ENCODE measurements at places on chromosomes 11 and 22.
A peak's percentile ranks its signal among the peaks of the same experiment; 100 is the strongest.

- no peak for DNase-seq
Observed at GRCh38 chr22:33519071-33519973, 401.0 kb downstream of the LARGE1 start.

GRCh38 chr22:36156515-36157419, 3.8 kb downstream of the APOL3 start:
- peak; percentile 89 for DNase-seq

DNA sequence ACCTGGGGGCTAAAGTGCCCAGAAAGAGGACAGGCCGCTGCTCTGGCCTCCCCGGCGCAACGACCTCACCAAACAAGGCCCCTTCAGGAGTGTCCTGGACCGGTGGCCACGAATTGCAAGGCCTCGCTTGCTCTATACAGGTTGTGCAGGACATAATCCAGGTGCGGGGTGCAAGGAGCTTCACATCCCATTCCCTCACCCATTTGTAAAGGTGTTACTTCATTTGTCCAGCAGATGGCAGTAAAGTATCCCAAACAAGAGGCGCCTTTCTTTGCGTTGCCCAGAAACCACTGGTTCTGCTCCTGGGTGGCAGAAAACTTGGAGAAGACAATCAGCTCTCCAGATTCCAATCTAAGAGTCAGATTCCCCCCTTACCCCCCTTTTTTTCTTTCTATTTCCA, 35.9 kb upstream of the PRDM11 start:
- DNase-seq = no peak

DNA sequence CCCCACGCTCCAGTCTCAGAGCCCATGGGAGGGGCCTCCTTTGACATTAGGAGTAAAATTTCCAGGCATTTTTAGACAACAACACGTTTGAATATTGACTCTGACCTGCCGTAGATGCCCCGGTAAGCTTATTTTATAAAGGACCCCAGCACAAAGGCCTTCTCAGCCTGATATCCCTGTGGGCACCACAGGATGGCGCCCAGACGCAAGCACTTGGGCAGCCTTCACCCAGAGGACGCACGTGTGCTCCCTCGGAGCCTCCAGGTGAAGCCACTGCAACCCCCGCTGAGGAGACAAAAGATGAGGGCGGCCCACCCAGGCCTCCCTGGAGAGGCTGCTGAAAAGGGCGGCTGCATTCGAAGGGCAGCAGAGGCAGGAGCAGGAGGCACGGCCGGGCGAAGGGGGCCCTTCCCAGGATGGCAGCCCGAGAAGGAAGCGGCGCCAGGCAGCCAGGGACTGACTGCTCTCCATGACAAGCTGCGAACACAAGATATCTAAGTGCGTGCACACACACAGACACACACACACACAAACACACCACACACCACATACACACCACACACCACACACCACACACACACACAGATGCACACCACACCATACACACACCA, 15.2 kb upstream of the TH start:
- no peak for DNase-seq

DNA sequence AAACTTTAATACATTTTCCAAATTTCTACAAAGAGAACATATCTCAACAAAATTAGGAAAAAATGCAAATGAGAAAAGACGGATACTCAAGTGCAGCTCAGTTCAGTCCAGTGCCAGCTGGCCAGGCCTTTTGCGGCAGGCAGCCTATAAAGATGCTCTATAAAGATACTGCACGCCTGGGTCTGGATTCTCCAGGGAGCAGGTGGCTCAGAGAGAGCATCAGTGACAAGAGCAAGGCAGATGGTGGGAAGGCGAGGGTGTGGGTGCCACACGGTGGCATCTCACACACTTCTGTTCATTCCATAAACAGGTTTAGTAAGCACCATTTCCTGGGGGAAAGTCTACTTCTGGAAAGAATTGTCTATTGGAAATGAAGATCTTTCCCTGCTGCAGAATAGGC, 18.1 kb upstream of the SCN3B start:
- no peak for DNase-seq

- DNase-seq = no peak
Observed at GRCh38 chr22:38312261-38312800, 4.9 kb downstream of the CSNK1E start.

DNA sequence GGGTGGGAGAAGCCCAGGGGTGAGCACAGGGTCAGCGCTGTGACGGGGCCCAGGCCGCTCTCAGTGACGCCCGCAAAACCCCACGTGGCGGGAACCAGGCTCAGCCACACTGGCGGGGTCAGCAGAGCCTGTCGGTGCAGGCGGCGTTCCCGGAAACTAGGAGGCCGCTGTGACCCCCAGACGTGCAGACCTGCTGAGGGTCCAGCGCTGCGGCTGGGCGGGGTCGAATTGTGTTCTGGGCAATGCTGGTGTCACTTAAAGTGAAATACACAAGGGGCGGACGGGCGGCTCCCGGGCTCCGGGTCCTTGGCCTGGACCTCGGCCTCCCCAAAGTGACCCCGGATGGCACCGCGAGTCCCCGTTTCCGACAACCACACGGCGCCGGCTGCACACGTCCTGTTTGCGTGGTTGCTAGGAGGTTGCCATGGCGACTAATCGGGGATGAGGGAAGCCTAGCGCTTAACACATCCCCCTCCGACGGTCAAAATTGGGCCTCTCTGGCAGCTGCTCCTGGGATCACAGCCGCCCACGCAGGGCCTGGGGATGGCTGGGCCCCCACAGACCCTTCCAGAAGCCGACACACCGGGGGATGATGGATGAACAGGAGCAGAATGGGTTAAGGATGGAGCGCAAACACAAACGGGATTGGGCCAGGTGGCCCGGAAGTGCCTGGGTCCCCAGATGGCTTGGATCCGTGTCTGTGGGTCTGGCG, 81.7 kb upstream of the PRR5 start:
- DNase-seq = peak; percentile 63

DNA sequence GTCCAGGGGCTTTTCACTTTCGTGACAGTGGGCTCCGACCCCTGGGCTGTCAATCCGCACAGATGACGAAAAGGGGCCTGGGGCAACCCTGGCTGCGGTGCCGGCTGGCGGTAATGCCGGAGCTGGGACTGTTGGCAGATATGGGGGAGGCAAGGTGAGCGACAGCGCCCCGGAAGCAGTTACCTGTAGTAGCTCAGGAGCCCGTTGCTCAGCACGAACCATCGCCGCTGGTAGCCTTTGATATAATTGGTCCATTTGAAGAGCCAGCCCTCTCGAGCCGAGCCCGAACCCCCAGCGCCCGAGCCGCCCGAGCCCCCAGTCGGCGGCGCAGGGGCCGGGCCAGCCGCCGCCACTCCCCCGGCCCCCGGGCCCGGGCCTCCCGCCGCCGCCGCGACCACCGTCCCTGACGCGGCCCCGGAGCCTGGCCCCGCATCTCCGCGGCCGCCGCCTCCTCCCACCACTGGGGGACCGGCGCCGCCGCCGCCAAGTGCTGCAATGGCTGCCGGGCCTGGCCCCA, 396 bp downstream of the OSBP start:
- peak; percentile 72 for DNase-seq

- DNase-seq = no peak
Observed at GRCh38 chr11:110290591-110291334, 5.7 kb downstream of the RDX start.

- DNase-seq = no peak
Observed at GRCh38 chr11:63612181-63612580, 2.1 kb downstream of the PLAAT3 start.

GRCh38 chr11:1010551-1011319, 25.8 kb downstream of the MUC6 start:
- no peak for DNase-seq

- no peak for DNase-seq
Observed at GRCh38 chr11:111967649-111968048, 30.5 kb downstream of the DIXDC1 start.

- DNase-seq = no peak
Observed at GRCh38 chr11:93279851-93280347, 50.6 kb upstream of the DEUP1 start.

- peak; percentile 74 for DNase-seq
Observed at GRCh38 chr22:21657360-21658032, 8.3 kb upstream of the PPIL2 start.

- DNase-seq = no peak
Observed at GRCh38 chr22:39527481-39527961, 5.0 kb downstream of the RPS19BP1 start.

- peak; percentile 63 for DNase-seq
Observed at GRCh38 chr11:859394-860131, 16.9 kb downstream of the TSPAN4 start.

DNA sequence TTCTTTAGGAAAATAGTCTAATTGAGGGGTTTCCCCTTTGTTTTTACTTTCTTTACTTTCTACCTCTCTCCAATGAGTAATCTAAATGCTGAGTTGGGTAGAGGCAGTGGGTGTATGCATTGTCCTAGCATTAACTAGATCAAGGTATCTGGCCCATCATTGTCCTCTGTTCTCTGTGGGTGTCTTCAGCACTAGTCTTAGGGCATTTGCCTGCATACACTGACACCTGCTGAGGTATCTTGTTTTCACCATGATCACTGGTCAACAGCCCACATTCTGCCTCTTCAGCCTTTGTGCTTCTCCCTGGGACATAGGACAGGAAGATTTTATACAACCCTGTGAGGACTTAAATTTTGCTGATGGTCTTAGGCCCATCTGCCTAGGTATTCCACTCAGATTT, 371.1 kb downstream of the RAB38 start:
- DNase-seq = no peak

- no peak for DNase-seq
Observed at GRCh38 chr22:37235897-37236607, 8.0 kb downstream of the RAC2 start.

- no peak for DNase-seq
Observed at GRCh38 chr22:37623075-37624016, 14.7 kb downstream of the GGA1 start.

DNA sequence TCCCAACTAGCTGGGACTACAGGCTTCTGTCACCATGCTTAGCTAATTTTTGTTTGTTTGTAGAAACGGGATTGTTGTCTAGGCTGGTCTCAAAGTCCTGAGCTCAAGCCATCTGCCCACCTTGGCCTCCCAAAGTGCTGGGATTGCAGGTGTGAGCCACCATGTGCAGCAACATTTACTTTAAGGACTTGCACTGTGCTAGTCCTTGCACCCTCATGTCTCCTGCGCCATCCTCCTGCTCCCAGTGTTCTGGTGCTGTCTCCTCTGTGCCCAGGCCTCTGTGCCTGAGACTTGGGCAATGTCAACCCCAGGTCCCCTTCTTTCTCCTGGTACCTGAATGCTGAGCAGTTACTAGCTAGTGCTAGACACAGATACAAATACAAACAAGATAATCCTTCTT, 26.7 kb downstream of the WEE1 start:
- DNase-seq = no peak

- no peak for DNase-seq
Observed at GRCh38 chr11:19218216-19218615, 16.4 kb upstream of the CSRP3 start.

DNA sequence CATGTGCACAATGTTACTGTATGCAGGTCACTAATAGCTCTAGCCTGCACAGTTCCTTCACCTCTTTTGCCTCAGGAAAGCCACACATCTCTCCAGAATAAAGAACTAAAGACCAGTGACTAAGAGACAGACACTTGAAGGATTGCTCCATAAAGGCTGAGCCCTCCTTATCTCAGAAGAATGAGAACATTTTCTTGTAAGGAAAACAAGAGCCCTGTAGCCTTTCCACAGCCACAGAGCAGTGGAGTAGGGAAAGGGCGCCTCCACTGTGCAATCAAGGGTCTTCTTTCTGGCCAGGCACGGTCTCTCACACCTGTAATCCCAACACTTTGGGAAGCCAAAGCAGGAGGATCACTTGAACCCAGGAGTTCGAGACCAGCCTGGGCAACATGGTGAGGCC, 202.6 kb upstream of the TMEM45B start:
- DNase-seq = no peak

GRCh38 chr11:88619071-88619425, 281.5 kb upstream of the CTSC start:
- DNase-seq = no peak

- no peak for DNase-seq
Observed at GRCh38 chr11:72520815-72521214, 86.5 kb upstream of the CLPB start.

- no peak for DNase-seq
Observed at GRCh38 chr22:16955678-16956210, 52.3 kb downstream of the GAB4 start.

GRCh38 chr11:122559734-122560382, 95.7 kb upstream of the UBASH3B start:
- no peak for DNase-seq

DNA sequence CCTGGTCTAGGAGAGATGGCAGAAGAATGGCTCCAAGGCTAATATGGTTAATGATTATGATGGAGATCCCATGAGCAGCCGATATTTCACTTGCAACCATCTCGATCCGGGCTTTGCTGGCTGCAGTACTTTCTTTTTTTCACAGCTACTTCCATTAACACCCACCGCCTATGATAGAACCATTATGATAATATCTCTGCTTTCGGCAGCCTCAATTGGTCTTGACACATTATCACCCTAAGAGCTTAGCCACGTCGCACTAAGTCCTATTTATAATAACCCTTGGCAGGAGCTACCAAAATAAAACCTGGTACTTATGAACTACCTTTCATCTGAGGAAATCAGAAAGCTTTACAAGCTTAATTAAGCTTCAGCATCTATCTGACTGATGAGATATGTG, 7.6 kb upstream of the FJX1 start:
- no peak for DNase-seq

- DNase-seq = no peak
Observed at GRCh38 chr11:99383648-99384245, 363.0 kb downstream of the CNTN5 start.

- no peak for DNase-seq
Observed at GRCh38 chr11:72274435-72274834, 30.5 kb upstream of the PHOX2A start.

GRCh38 chr22:37026325-37026724, 6.8 kb downstream of the MPST start:
- DNase-seq = no peak

GRCh38 chr11:26862801-26863200, 131.1 kb upstream of the FIBIN start:
- DNase-seq = no peak

GRCh38 chr11:21723678-21724077, 469.2 kb upstream of the ANO5 start:
- DNase-seq = no peak

DNA sequence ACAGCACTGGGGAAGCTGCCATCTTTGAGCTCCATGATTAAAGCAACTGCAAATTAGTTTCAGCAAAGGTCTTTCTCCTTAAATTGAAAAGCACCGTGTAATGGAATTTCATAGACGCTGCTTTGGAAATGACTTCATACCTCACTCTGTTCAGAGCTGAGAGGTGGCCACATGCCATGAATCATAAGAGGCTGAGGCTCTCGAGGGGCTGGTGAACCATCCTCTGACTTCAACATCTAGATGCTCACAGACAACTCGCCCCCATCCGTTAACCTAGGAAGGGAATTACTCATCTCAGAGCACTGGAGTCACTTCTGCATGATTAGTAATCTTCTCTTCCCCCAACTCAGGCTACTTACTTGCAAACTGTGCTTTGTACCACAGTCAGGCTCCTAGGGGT, 122.3 kb downstream of the RCN1 start:
- no peak for DNase-seq

GRCh38 chr11:30917859-30918478, 331.8 kb upstream of the MPPED2 start:
- DNase-seq = no peak

Measured in left lobe of liver (tissue), 2 donors.